ENCODE measurements at places on chromosomes 3 and 15.

- DNase-seq = no peak
These were observed 22.8 kb downstream of the MYO1E start for GRCh38 chr15:59349680-59350420.

GRCh38 chr15:42558739-42559138, 10.1 kb downstream of the HAUS2 start:
- no peak for DNase-seq

DNA sequence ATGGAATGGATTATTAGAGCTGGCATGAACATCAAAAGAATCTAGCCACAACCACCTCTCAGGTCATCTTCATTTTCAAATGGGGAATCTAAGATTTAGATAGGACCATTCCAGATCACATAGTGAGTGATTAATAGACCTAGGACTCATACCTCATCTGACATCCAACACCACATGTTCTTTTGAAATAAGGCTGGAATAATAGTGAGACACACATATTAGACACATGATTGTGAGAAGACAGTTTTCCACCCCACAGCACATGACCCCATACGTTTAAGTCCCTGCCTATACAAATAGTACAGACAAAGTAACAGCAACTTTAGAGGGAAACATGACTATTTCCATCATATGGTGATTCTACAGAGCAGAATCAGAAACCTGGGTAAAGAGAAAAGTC, 344.7 kb upstream of the TPRG1 start:
- DNase-seq = no peak

DNA sequence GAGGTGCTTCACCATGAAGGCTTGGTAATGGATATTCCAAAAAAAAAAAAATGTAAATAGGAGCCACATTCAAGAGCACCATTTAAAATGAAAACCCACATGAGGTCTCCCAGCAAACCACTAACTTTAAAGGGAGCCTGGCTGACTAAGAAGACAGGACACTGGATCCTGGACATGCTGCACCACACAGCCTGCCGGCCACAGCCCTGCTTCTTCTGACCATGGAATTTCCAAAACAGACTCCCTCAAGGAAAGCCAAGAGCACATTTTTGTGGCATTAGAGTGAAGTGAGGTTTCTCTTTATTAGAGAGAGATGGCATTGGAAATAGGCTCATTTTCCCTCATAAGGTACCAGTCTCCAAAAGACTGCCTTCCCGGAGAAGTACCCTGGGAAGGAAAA, 113.9 kb downstream of the RORA start:
- no peak for DNase-seq

GRCh38 chr15:62658498-62658897, 384.0 kb upstream of the TPM1 start:
- DNase-seq = peak; percentile 35

DNA sequence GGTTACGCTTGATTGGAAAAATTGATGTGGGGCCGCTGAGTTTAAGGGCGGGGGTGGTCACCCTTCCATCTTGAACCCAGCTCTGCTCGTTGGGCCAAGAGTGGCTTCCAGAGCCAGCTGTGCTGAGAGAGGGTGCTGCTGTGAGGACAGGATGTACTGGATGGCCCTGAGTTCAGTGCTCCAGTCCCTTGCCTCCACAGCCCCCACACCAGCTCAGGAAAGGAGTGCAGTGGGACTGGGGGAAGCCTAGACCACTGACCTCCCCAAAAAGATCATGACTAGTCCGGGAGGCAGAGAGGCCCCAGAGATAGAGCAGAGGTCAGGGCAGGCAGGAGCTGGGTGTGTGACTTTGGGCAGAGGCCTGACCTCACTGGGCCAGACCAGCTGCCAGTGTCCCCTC, 4.0 kb upstream of the PTH1R start:
- no peak for DNase-seq

GRCh38 chr3:163753033-163753432, 1325.3 kb downstream of the SI start:
- DNase-seq = no peak
